Endothelial cell of umbilical vein (primary cell): ENCODE measurements at places on chromosomes 12 and 14. TPM values are rescaled to one million over a fixed set of nuclear protein-coding genes. Genes with fewer than 3 reads are reported as not detected.
A peak's percentile ranks its signal among the peaks of the same experiment; 100 is the strongest.

GRCh38 chr12:113581342-113581741 is 109.7 kb upstream of the LHX5 start:
- H3K36me3 ChIP-seq = no peaks in the 10 kb centered on the region

DNA sequence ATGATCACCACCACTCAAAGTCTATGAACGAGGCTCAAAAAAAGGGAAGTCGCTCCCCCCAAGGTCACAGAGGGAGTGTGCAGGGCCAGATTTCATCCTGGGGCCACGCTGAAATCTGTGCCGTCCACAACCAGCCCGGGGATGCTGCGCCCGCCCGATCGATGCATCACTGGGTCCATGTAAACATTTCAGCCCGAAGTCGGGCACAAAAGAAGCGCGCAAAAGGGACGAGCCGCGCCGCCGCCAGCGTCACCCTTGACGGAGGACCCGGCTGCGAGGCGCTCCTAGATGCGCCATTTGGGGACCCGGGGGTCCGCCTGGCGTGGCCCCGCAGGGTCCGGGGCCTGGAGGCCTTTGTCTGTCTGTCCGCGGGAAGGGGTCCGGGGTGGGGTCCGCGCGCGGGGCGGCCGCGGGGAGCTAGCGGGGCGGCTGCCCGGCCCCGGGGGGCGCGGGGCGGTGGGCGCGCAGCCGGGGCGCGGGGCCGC is 503 bp downstream of the FBXO21 start:
- H3K36me3 ChIP-seq = peaks cover 8% of the 10 kb centered on the region
- H3K4me3 ChIP-seq = peak overlapping the region; percentile 55
- peaks cover 9% of the 10 kb centered on the region for H3K4me1 ChIP-seq
- DNase-seq = peak; percentile 44
- no peak overlapping the region for H3K27ac ChIP-seq

Gene GAS2L3
- total RNA-seq = 39.9 and 47.1 TPM in 2 replicates

Gene ESPL1
- total RNA-seq = 39.3 and 42.7 TPM in 2 replicates

Gene IL22
- not detected in 2 replicates for total RNA-seq

Gene LRTM2
- not detected in 2 replicates for total RNA-seq

GRCh38 chr12:64139021-64139420 is 83.1 kb downstream of the KICS2 start:
- no peak overlapping the region for H3K27ac ChIP-seq
- DNase-seq = no peak
- no peaks in the 10 kb centered on the region for H3K27me3 ChIP-seq
- no peak overlapping the region for H3K4me3 ChIP-seq
- H3K36me3 ChIP-seq = peaks cover 2% of the 10 kb centered on the region

Gene ASIC1
- total RNA-seq = 0.53 and 0.55 TPM in 2 replicates

GRCh38 chr14:67377916-67378315 is 17.8 kb downstream of the EIF2S1 start:
- no peaks in the 10 kb centered on the region for H3K27me3 ChIP-seq
- H3K36me3 ChIP-seq = peaks cover 47% of the 10 kb centered on the region

Gene NELL2
- 0.49 and 0.62 TPM in 2 replicates for total RNA-seq

- H3K4me1 ChIP-seq = no peaks in the 10 kb centered on the region
- H3K36me3 ChIP-seq = peaks cover 3% of the 10 kb centered on the region
- H3K27me3 ChIP-seq = no peaks in the 10 kb centered on the region
- no peak for DNase-seq
- no peak overlapping the region for H3K4me3 ChIP-seq
These were observed 14.6 kb upstream of the PITPNM2 start for GRCh38 chr12:123165537-123165936.

- H3K4me3 ChIP-seq = no peak overlapping the region
- peaks cover 13% of the 10 kb centered on the region for H3K4me1 ChIP-seq
- no peak for DNase-seq
- H3K27ac ChIP-seq = no peak overlapping the region
- H3K36me3 ChIP-seq = no peaks in the 10 kb centered on the region
These were observed 31.0 kb upstream of the LGALS3 start for GRCh38 chr14:55097881-55098560.

GRCh38 chr14:103908580-103908979 is 19.7 kb upstream of the TDRD9 start:
- no peaks in the 10 kb centered on the region for H3K27me3 ChIP-seq
- no peak overlapping the region for H3K4me3 ChIP-seq
- no peak overlapping the region for H3K27ac ChIP-seq

DNA sequence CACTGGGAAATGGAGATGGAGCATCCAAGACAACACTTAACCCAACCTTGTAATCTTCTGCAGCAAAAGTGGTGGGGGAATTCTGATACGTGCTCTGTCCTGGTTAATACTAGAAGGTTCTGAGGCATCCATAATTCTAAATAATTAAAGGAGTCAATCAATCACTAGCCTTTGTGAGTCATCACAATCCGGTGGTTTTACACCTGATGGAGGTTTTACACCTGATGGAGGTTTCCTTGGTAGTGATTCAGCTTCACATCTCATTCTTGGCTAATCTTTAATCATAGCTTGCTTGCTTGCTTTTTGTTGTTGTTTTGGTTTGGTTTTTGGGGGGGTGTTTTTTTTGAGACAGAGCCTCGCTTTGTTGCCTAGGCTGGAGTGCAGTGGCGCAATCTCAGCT is 343.4 kb downstream of the DPF3 start:
- no peaks in the 10 kb centered on the region for H3K4me1 ChIP-seq
- DNase-seq = no peak
- no peaks in the 10 kb centered on the region for H3K36me3 ChIP-seq
- no peak overlapping the region for H3K4me3 ChIP-seq
- H3K27ac ChIP-seq = no peak overlapping the region

DNA sequence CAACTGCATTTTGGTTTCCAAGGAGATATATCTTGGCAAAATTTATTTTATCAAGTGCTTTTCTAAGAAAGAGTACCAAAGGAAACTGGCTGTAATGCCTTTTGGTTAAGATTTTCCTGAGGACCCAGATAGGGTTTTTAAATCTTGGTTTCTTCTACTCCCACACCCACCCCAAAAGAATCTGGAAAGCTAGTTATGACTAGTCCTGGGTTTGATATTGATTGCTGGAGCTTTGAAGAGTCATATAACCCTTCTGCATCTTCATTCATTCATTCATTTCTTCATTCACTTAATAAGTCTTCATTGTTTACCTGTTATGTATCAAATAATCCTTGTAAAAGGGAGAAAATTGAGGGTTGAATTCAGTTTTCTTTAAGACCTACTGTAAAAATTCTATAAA is 425.2 kb downstream of the PCNX1 start:
- no peaks in the 10 kb centered on the region for H3K36me3 ChIP-seq
- H3K4me3 ChIP-seq = no peak overlapping the region
- DNase-seq = no peak
- H3K4me1 ChIP-seq = no peaks in the 10 kb centered on the region
- no peaks in the 10 kb centered on the region for H3K27me3 ChIP-seq
